Substantia nigra (tissue), 51 donors: ENCODE measurements at places on chromosomes 4 and X.

GRCh38 chrX:6041630-6042029 is 187.0 kb downstream of the NLGN4X start:
- DNase-seq = no peak

DNA sequence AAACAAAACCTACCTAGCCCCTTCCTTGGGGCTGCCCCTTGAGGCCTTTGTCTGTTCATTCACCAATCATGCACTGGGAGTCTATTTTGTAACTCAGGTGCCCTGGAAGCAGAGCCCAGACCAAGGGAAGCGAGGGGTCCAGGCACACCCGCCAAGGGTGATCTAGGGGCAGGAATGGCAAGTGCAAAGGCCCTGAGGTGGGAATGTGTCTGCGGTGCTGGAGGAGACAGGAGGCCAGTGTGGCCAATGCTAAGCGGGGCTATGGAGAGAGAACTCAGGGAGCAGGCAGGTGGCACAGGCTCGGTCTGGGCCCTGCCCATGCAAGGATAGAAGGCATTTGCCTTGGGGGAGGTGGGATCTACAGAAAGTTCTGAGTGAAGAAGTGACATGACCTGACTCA is 3.5 kb upstream of the SH3BP2 start:
- DNase-seq = no peak

DNA sequence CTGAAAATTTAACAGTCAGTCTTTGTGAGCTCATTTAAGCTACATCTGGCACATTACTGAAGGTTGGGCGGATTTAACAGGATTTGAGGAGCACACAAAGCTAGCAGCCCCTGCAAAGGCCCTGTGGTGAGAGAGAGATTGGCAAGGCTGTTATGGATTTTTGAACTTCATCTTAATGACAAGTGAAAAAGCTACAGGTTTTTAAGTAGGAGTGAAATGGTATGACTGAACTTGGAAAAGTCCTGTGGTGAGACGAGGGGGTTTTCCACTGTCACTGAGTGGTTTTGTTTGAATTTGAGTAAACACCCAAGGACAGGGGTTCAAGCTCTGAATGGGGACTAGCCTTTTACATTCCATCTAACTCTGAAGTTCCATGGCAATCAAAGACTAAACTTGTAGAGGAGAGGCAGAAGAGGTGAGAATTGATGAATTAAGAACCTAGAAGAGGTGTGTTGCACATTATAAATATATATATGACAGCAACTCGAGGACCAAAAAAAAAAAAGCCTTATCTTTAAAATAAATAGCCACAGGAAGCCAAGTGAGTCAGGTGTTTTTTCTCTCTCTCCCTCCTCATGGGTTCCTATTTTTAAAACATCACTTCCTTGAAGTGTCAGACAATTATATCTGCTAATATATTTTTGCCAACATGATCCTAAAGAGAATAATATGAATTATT is 47.8 kb upstream of the CLNK start:
- no peak for DNase-seq

DNA sequence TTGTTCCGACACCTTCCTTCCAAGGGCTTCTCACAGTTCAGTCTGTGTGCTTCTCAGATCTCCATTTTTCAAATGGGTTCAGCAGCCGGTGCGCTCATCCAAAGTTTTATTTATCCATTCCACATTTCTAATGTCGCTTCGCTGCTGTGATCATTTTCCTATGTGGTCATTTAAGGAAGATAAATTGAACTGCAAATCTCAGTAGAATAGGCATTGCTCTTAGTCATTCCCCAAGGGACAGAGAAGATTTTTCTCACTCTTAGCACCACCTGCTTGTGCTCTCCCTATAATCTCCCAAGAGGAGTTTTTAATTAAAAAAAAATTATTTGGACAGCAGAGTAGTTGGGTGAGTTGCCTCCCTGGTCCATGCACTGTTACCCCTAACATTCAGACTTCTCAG is 278.9 kb upstream of the GATB start:
- DNase-seq = no peak

DNA sequence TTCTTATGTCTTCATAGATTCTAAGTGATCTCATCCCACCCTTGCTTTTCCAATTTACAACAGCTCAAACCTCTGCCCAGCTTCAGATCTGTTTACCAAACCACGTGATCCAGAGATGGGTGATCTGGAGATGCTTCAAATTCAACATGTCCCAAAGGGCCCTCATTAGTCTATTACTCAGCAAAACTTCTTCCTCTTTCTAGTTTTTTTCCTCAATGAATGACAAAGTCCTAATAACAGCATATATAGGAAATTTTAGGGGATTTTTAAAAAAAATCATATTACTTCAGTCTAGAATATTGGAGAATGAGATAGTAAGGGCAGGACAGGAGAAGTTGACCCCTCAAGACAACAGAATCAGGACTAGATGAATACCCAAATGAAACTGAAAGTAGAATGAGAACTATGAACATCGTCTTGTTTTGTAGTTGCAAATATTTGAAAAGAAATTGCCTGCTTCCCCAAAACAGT is 127.1 kb downstream of the CFAP299 start:
- no peak for DNase-seq

- no peak for DNase-seq
Observed at GRCh38 chrX:72123471-72124185, 8.1 kb downstream of the RTL5 start.

DNA sequence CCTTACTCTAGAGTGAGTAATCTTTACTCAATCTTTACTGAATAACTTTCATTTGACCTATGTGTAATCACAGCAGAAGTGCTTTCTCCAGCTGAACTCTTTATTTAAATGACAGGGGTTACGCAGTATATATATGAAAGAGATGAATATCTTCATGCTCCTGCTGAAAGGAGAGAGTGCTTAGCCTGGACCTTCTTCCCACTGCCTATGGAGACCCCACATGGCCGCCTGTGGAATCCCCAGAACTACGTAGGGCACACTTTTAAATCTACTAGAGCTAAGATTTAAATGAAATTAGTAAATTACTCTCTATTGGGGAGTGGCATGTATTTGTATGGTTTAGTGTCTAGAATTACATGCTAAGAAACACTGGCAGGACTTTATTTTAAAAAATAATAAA is 391.2 kb downstream of the ANKRD50 start:
- DNase-seq = no peak

- DNase-seq = no peak
Observed at GRCh38 chrX:109776986-109777385, 43.9 kb upstream of the ACSL4 start.

DNA sequence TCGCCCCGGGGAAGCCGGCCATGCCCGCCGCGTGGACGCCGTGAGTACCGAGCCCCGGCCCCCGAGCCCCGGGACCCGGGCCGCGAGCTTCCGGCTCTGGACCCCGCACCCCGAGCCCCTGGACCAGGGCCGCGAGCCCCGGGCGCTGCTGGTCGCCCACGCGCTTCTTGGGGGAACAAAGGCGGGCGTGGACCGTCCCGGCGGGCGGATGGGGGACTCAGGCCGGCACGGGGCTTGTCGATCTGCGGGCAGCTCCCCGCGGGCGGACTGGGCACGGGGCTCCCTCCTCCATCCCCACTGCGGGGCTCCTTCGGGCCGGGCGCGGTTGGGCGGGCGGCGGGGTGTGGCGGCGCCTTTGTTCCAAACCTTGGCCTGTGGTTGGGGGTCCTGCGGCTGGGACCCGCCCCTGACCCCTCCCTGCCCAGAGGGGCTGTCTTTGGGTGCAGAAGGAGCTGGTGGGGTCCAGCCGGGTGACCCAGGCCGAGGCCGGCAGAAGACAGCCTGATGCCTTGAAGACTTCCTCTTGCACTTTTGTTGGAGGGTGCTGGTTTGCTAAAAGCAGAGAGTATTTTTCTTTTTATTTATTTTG is 25.2 kb upstream of the ADD1 start:
- no peak for DNase-seq
